ENCODE measurements at places on chromosomes 12 and 14. TPM values are rescaled to one million over a fixed set of nuclear protein-coding genes. Genes with fewer than 3 reads are reported as not detected.

GRCh38 chr12:111156304-111156703, 212.6 kb downstream of the PHETA1 start:
- DNase-seq, result no peak

Gene RPS6KL1
- 4.6 TPM for total RNA-seq

- DNase-seq, result peak; percentile 3
Measured at GRCh38 chr12:107917912-107918800, 143.7 kb downstream of the ASCL4 start.

DNA sequence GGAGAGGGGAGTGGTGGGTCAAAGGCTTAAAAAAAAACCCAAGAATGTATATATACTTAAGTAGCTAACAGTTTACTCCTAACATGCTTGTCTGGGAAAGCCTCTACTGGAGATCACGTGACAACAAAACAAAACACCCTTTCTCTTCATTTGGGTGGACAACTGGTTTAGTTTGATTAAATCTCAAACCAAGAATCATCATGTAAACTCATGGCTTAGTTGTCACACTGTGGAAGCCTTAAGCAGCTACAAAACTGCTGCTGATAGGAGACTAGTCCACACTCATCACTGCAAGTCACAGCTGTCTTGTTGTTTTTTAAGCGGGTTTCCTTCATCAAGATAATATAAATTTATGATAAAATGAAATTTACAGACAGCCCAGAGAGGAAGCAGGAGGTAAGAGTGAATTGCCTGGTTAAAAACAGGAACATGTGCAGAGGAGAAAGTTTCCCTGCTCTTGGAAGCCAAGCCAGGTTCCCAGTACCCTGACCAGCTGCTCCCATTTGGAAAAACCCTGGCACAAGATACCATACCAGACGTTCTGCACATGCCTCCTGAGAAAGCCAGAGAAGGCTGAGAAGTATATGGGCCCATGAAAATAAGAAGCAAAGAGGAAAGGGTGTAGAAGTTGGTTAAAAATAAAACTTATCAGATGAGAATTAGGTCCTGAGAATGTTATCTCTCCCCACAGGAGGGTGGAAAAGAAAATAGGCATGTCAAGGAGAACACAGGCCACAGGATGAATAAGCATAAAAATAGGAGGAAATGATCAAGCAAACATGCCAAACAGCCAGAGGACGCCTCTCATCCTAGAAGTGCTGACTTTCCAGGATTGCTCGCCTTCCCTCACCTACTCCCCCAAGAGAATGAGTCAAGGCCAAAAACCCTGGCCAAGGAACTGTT, 34.0 kb downstream of the EGLN3 start:
- no peak for DNase-seq

- no peak for DNase-seq
Measured at GRCh38 chr12:59398164-59398563, 197.7 kb upstream of the SLC16A7 start.

Gene NOVA1
- total RNA-seq, result 0.44 TPM

DNA sequence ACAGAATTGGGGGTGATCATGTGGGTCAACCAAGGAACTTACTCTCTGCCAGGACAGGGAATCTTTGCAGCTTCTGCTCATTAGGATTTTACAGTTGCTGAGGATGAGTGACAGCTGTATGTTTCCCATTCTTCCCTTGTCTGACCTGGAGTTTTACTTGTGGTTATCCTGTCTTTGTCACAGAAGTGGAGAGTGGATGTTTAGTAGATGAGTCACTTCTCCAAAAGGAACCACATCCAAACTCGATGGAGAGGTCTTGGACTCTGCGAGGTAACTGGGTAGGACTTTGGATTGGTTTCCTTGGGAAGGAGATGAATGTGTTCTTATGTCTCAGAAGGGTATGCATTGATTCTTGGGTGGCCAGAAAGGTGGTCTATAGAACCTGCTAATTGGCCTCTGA, 53.8 kb upstream of the USP44 start:
- no peak for DNase-seq

GRCh38 chr12:66085998-66086397, 44.6 kb downstream of the LLPH start:
- no peak for DNase-seq

Gene ARHGEF40
- total RNA-seq, result 0.37 TPM

GRCh38 chr12:6115389-6115788, 9.1 kb downstream of the VWF start:
- no peak for DNase-seq

GRCh38 chr14:22929961-22930364, 787 bp upstream of the PRMT5 start:
- DNase-seq, result no peak

- DNase-seq, result peak; percentile 70
Measured at GRCh38 chr12:92928421-92928961, 604 bp downstream of the EEA1 start.

Gene CMA1
- total RNA-seq, result not detected

Gene ATP23
- total RNA-seq, result 23.5 TPM

- DNase-seq, result no peak
Measured at GRCh38 chr14:30883508-30884294, 9.3 kb downstream of the COCH start.

Gene IPO4
- total RNA-seq, result 30.9 TPM

DNA sequence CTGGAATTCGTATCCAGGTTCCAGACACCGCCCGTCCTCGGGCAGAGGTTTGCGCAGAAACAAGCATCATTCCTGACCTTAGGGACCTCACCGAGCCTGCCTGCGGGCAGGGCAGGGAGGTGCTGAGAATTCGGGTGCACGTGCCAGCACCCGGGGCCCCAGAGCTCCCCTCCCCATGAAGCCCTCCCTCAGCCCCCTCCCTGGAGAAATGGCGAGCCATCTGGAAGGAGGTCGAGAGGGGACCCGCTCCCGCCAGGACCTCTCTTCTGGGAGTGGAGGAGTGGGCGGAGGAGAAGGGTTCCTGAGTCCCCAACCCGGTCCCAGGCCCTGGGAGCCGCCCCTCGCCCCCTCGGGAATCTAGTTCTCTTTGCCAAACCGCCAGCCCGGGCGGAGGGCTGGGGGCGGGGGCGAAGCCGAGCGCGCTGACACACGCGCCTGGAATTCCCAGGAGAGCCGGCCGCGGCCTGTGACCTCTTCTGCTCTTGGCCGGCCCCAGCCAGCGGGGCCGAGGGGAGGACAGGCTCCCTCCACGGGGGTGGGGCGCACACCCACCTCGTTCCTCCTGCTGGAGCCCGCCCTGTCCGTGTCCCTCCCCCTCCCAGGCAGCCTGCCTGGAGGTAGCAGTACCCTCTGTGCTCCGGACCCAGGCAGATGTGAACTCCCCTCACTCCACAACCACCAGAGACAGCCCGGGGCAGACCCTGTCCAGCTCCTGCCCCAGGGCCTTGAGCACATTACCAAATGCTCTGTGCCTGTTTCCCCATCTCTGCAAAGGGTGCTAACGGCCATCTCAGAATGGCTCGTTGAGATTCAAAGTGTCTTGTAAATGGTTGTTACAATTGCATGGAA, 23.0 kb upstream of the GPR132 start:
- no peak for DNase-seq

DNA sequence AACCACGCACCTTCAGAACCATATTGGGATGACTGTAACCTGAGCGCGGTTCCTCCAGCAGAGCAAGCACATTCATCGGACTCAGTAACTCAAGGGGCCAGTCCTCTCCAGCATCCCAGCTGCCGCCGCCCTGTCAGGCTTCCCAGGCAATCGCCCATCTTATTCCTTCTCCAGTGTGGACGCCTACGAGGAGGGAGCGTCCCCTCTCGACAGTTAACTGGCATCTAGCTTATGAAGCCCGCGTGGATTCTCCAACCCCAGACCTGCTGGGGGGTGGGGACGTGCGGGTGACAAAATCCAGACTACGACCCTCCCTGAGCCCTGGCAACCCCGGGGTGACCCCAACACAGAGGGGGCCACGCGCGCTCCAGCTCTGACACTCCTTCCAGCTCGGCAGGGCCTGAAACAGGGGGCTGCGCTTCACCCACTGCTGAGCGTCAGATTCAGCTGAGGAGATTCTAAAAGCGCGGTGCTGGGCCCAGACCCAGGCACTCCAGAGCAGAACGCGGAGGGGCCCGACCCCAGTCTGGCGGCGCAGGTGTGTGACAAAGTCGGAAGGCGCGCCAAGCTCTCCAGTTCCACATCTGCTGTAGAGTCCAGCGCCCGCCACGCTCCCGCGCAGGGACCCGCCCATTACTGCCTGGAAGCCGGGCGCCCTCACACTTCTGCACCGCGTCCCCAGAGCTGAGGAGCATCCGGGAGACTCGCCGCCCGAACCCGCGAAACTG, 43.9 kb upstream of the ESR2 start:
- peak; percentile 76 for DNase-seq

Gene IAPP
- total RNA-seq, result not detected

- DNase-seq, result no peak
Measured at GRCh38 chr12:28770322-28770721, 378.8 kb upstream of the FAR2 start.

Gene FOXA1
- 0.17 TPM for total RNA-seq

GRCh38 chr14:91330096-91330696, 85.7 kb upstream of the GPR68 start:
- DNase-seq, result no peak

- no peak for DNase-seq
Measured at GRCh38 chr12:19006626-19007137, 122.9 kb upstream of the PLEKHA5 start.

DNA sequence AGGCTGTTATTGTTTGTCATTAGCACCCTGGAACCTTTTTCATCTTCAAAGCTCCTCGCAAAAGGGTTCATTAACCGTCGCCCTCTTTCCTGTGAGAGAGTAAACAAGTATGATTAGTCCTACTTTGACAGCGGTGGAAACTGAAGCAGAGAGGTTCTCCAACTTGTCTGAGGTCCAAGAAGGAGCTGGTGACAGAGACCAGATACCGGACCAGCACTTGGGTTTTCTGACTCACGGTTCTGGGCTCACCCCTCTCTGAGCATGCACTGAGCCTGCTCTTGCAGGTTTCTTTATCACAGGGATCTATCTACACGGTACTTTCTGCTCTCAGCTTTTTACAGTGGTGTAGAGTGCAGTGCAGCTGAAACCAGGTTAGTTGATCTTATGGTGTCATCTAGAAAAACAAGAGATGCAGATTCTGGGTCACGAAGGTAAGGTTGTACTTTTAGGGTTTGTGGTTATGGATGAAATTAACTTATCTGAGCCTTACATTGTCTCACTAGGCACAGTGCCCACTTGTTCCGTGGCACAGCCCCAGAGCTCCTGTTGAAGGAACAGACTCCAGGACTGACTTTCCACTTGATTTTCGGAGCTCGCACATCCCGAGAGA, 62.1 kb downstream of the PPP2R5C start:
- peak; percentile 89 for DNase-seq

DNA sequence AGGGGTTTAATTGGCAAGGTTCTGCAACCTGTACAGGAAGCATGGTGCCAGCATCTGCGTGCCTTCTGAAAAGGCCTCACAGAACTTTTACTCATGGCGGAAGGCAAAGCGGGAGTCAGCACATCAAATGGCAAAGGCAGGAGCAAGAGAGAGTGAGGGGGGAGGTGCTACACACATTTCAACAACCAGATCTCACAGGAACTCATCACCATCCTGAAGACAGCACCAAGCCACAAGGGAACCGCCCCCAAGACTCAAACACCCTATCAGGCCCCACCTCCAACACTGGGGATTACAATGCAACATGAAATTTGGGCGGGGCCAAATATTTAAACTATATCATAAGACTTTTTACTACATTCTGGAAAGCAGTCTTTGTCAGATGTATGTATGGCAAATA, 38.0 kb upstream of the FKBP4 start:
- DNase-seq, result no peak

Data from activated T-cell treated with anti-CD3 and anti-CD28 coated beads, Interleukin-2, amount 50 U/mL, for 72 hours (primary cell).